Activated T-helper 17 cell treated with anti-CD3 and anti-CD28 coated beads, Interleukin-2, amount 50 U/mL, for 72 hours (primary cell): ENCODE measurements at places on chromosomes 11 and 22.

- ATAC-seq = no peak
Observed at GRCh38 chr11:60731586-60731985, 7.1 kb downstream of the MS4A18 start.

- ATAC-seq = no peak
Observed at GRCh38 chr11:16979703-16980622, 34.3 kb downstream of the PLEKHA7 start.

- no peak for ATAC-seq
Observed at GRCh38 chr11:23398052-23398451, 537.8 kb upstream of the CCDC179 start.

- peak; percentile 53 for ATAC-seq
Observed at GRCh38 chr11:27281740-27282590, 81.0 kb downstream of the CCDC34 start.

DNA sequence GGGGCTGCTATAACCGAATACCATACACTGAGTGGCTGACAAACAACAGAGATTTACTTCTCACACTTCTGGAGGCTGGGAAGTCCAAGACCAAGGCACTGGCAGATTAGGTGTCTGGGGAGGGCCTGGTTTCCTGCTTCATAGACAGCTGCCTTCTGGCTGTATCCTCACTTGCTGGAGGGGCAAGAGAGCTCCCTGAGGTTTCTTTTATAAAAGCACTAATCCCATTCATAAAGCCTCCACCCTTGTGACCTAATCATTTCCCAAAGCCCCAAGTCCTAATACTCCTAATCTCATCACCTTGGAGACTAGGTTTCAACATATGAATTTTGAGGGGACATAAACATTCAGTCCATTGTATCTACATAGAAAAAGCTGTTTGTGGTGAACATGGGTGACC lies 131.8 kb downstream of the KIRREL3 start:
- ATAC-seq = no peak

- ATAC-seq = peak; percentile 97
Observed at GRCh38 chr11:6682936-6683861, at the start of gene MRPL17. Gene MRPL17 (minus strand): TSS chr11:6683340. CDS start chr11:6683296, 44 bp downstream.

DNA sequence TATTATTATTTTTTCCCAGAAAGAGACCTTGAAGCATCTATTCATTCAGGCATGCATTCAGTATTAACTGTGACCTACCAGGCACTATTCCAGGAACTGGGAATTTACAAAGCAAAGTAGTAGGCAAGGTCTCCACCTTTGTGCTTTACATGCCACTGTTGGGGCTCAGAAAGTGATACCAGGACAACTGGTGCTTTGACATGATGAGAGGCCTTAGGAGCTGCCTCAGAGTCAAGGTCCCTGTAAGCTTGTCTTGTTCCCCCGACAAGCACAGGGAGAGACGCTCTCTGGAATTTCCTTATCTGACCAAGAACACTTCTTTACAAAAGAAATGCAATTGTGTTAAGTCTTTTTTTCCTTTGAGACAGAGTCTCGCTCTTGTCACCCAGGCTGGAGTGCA lies 2.3 kb upstream of the HMOX1 start:
- no peak for ATAC-seq

DNA sequence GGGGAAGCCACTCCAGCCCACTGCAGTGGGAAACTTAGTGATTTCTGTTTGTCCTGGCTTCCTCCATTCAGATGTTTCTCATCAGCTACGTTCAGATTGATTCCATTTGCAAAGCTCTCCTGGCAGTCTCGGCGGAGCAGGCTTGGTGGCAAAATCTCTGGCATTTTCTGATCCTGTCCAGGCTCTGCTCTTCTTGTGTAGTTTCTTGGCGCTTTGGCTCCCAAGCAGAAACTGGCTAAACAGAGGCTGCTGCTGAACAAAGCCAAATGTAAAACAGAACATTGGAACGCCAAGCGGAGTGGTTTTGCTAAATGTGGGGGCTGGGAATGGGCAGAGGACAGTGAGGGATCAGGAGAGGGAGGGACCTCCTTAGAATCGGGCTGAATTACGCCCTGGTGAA lies 36.7 kb downstream of the ADAMTS8 start:
- ATAC-seq = no peak

DNA sequence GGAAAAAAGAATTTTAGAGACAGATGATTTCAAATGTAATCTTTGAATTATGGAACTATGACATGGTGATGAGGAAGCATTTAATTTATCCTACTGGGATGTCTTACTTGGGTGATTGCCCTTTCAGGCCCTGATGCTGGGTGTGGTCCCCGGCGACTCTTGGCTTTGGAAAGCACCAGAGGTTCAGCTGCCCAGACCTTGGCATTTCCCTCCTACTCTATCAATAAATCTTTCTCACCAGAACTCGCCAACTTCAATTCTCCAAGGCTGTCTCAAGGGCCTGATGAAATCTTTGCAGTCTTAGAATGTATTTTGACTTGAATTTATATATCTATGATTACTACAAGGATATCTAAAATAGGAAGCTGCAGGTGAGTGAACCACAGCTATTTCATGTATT lies 18.5 kb upstream of the OR4D5 start:
- no peak for ATAC-seq

DNA sequence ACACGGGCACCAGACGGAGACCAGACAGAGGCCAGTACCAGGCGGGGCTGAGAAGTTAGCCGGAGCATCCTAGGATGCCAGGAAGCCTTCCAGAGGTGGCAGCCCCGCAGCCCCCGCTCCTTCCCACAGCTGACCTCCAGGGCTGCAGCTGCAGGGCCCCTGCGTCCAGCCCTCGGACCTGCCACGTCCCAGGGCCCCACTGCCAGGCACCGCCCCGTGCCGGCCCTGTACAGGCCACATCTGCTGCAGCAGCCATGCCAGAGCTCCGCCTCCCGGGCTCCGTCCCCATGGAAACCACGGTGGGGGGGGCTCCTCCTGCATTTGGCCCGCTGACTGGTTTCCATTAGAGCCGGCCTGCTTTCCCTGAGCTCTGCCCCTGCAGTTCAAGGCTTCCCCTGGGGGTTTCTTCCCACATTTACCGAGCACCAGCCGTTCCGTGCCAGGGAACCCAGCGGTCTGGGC lies 62.5 kb upstream of the PPARA start:
- ATAC-seq = no peak

DNA sequence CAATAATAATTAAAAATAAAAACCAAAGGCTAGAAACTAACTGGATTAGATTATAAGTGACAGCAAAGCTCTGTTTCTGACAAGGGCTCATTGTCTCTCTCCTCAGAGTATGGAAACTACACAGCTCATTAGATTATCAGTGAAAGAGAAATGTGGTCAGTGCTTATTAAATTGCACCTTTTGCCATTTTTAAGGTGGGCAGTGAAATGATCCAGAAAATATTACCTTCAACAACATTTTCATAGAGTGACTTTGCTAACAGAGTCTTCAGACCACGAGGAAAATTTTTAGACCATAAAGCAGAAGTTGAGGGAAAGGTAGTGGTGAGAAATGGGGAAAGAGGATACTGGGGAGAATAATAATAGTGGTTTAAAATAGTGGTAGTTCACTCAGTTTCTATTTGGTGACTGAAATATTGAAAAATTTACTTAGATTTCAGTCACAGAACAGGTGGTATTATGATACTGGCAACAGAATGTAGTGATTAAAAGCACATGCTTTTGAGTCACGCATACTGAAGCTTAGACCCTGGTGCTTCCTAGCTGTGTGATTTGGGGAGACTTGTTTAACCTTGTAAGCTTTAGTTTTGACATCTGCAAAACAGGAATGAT lies 684.0 kb upstream of the CCDC90B start:
- ATAC-seq = no peak

GRCh38 chr11:107564877-107565218 lies 687 bp downstream of the ALKBH8 start:
- ATAC-seq = no peak

DNA sequence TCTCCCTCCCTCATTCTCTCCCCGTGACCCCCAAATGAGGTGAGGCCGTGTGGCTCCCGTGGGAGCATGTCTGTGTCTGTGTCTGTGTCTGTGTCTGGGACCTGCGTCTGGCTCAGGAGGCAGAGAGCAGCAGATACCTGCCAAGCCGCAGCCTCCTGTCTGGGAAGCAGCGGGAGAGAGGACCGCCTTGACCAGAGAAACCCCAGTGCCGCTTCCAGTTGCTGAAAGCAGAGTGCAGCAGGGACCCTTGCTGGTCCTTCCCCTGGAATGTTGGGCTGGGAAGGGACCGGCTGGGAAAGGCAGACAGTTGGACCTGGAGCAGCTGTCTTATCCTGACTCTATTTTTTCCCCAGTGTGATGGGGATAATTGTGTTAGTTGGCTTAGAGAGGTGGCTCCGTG lies 525 bp downstream of the CSDC2 start:
- ATAC-seq = no peak

- ATAC-seq = no peak
Observed at GRCh38 chr11:119645018-119645417, 84.0 kb downstream of the NECTIN1 start.

GRCh38 chr22:50530877-50531545 lies 1.2 kb upstream of the TYMP start:
- peak; percentile 56 for ATAC-seq

- no peak for ATAC-seq
Observed at GRCh38 chr11:60995798-60996197, 24.3 kb downstream of the CD6 start.

- ATAC-seq = no peak
Observed at GRCh38 chr11:115759622-115760460, 255.6 kb upstream of the CADM1 start.

GRCh38 chr11:62260261-62260953 lies 9.6 kb upstream of the SCGB2A2 start:
- ATAC-seq = no peak

- no peak for ATAC-seq
Observed at GRCh38 chr22:47808236-47808635, 1045.8 kb downstream of the TBC1D22A start.

GRCh38 chr11:119373921-119374631 lies 7.4 kb downstream of the USP2 start:
- ATAC-seq = peak; percentile 43

DNA sequence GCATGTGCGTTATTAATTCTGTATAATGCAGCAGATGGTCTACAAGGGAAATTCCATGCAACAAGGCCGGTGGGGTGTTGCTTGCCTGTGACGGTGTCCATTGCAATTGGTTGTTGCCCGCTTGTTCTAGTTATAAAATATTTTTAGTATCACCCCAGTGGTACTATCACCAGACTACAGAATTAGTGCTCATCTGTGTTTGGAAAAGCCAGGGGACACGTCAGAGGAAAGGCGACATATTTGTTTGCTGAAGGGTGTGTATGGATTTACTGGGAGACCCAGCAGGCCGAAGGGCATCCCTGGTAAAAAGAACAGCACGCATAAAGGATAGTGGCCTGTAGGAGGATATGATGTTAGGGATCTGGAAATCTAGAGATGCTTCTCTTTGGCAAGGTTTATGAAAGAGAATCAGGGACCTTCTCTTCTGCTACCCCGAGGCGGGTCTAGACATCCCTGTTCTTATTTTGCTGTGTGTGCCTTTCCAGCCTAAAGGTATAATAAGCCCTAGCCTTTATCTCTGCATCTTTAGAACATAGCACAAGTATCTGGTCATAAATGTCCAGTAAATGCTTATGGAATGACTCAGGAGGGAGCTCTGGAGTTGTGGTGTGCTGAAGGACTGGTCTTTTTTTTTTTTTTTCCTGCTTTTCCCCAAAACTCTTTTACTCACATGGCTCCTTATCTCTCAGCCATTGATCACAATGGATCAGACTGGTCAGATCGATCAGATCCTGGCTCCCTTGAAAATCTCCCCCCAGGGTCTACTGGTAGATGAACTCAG lies 90.9 kb downstream of the LDLRAD3 start:
- ATAC-seq = no peak

GRCh38 chr11:66626382-66626781 lies 10.0 kb downstream of the RBM14 start:
- no peak for ATAC-seq

DNA sequence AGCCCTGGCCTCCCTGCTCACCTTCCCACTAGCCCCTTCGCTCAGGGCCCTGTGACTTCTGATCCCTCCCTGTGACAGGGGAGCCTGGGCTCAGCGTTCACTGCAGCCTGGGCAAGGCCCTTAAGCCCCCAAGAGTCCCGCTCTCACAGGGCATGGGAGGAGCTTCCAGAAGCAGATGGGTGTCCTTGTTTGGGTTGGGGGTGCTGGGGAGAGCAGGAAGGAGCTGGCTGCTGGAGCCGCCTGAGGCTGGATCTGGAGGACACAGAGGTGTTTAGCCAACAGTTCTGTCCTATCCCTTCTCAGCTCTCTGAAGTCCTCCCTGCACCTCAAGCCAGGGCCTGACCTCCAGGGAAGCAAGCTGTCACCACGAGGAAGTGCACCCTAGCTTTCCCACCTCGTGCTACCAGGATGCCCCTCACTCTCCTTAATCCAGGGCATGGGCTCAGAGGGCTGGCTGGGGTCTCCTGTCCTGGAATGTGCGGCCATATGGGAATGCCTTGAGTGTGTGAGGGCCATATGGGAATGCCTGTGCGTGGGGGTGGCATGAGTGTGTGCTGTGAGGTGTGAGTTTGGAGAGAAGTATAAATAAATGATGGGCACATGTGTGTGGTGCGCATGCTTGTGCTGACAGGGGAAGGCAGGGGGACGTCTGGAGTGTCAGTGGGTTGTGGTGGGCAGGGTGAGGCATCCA lies 25.0 kb upstream of the TUB start:
- ATAC-seq = no peak

DNA sequence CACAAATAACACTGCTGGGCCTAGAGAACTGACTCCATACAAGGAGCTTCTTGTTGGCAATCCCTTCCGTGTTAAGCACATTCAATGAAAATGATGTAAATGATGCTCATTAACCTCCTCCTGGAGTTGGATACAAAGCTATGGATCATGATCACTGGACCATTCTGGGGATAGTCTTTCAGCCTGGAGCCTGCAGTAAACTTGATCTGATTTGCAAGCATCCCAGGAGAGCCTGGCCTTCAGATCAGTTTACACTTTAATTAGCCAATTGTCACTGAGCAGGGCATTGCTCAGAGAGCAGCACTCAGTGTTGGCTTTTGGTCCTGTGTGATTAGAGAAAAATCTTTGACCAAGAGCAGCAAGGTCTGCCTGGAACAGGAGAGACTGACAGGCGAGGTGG lies 45.6 kb downstream of the ARFGAP3 start:
- ATAC-seq = no peak

DNA sequence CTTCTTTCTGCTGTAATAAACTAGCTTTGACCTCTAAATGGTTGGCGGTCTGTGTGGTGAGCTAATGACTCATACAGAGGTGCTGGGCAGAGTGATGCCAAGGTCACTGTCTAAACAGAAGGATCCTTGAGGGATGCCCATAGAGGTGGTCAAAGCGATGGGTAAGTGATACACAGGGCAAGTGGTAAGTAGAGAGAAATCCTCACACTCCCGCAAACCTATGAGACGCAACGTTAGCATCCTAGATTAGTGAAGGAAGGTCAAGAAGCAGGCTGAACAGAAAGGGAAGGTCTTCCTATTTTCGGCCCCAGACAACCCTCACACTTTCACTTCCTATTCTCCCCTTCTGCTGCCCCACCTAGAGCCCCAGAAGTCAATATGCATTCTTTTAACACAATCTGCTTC lies 65.6 kb upstream of the SESN3 start:
- ATAC-seq = no peak
